Fibroblast of lung (primary cell): ENCODE measurements at places on chromosomes 7 and 10. TPM values are rescaled to one million over a fixed set of nuclear protein-coding genes. Genes with fewer than 3 reads are reported as not detected.

KAZALD1 gene
- 4.6 and 15.3 TPM in 2 replicates for polyA plus RNA-seq

VSTM4 gene
- polyA plus RNA-seq = 4.5 and 27.9 TPM in 2 replicates

CLEC2L gene
- not detected in 2 replicates for polyA plus RNA-seq

OPN4 gene
- not detected in 2 replicates for polyA plus RNA-seq

DNA sequence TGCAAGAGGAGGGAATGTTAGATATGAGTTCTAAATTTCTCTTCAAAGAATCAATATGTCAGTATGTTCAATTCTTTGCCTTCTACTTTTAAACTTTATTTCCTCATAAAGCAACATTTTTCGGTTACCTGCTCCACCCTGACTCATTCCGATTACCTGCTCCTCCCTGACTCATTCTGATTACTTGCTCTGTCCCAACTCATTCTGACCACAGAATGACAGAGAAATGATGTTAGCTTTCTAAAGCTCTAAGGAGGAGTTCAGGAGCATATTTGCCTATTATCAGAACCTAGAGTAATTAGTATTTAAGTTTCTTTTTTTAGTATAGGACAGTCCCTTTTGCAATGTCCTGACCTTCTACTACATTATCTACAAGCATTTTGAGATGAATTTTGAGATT is 24.5 kb upstream of the PPP1R9A start:
- no peak for DNase-seq

DNA sequence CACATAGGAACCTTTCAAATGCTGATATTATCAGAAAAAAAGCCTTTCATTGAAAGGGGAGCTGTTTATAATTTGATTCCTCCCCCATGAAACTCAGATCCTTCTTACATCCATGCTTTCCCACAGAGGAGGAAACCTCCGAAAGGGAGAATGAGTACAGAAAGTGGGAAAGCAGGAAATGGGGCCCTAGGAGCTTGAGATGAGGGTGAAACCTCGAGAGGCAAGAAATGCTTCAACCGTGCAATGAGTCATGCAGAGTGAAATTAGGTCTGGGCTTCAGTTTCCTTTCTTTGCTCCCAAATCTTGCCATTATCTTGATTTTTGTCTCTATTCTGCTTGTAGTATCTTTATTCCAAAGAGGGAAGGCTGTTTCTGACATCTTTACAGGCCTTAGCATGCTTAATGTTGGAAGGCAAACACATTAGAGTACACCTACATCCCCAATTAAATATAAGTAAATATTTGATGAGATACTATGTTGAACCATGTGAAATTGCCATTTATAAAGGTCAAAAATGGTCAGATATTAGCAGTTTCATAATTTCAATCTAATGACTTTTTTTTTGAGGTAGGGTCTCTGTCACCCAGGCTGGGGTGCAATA is 79.1 kb downstream of the NAMPT start:
- peak; percentile 31 for DNase-seq

- DNase-seq = peak; percentile 99
Observed at GRCh38 chr10:93436591-93437085, 45.5 kb downstream of the MYOF start.

- DNase-seq = peak; percentile 16
Observed at GRCh38 chr7:15178065-15178464, 275.5 kb upstream of the DGKB start.
